IMR-90 (cell line): ENCODE measurements at places on chromosomes 2 and 18. TPM values are rescaled to one million over a fixed set of nuclear protein-coding genes. Genes with fewer than 3 reads are reported as not detected.

- no peak overlapping the region for H3K4me3 ChIP-seq
- no peak overlapping the region for H3K27ac ChIP-seq
- DNase-seq = no peak
Measured at GRCh38 chr2:28322456-28322855, 70.2 kb upstream of the FOSL2 start.

DNA sequence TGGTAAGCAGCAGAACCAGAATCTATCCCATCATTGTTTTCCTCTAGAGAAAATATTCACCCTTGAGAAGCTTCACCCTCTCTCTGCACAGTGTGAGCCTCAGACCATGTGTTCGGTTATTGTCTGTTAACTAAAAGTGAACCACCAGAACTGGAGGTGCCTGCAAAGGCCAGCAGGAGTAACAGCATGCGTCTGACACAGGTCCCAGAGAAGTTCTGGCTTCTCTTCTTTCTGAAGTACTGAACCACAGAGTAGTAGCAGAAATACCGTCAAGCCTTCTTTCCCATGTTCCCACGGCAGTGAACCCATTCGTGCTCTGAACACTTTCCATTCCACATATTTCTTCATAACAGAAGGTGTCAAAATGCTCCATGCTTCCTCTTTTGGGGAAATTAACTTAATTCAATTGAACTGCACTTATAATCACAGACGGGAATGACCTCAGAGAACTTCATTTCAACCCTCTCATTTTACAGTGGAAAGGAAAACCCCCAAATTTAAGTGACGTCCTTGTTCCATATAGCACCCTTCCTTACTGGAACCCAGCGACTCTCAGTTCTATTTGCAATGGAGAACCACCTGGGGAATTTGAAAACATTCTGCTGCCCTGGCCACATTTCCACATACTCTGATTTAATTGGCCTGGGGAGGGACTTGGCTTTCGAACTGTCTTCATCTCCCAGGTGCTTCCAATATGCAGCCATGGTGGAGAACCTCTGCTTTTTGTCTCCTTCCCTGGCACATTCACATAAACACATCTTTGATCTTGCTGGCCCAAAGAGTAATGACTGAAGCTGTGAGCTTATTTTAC lies 519.1 kb downstream of the RNF144A start:
- H3K27me3 ChIP-seq = peaks cover 2% of the 10 kb centered on the region; the same call in 1 of the 2 replicates
- no peak overlapping the region for H3K4me3 ChIP-seq
- no peak overlapping the region for H3K27ac ChIP-seq

DNA sequence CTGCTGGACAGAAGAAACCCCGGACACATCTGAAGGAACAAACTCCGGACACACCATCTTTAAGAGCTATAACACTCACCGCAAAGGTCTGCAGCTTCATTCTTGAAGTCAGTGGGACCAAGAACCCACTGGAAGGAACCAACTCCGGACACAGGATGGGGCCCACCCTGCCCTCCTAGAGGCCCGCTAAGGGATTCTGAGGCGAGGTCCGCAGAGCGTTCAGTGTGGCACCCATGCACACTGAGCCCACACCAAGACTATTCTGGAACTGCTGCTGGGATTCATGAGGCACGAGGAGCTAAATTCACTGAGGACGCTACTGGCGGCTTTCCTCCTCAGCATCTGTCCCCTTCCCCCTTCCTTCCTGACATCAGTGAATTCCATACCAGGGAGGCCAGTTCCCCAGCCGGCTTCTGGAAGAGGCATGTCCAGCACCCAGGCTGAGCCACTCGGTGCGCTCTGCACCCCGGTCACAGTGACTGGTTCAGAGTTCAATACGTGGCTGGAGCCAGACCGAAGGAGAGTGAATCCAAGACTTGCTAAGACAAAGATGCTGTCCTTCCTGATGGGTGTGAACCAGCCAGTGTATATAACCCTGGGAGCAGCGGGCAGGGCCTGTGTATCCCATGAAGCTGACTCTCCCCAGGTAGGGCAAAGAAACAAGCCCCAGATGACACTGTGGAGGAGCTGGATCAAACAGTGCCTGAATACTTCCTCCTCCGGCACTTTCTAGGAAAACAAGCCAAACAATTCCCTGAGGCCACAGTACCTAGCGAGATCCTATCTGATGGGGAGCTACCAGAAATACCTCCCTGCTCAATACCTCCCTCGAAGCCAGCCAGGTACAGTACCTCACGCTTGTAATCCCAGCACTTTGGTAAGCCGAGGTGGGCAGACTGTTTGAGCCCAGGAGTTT lies 11.1 kb downstream of the HDAC4 start:
- H3K4me1 ChIP-seq = peaks cover 9% of the 10 kb centered on the region
- H3K36me3 ChIP-seq = peaks cover 15% of the 10 kb centered on the region

- H3K27ac ChIP-seq = no peak overlapping the region
- no peak for DNase-seq
- no peaks in the 10 kb centered on the region for H3K27me3 ChIP-seq
Measured at GRCh38 chr2:64985447-64985846, 3.8 kb upstream of the SLC1A4 start.

DNA sequence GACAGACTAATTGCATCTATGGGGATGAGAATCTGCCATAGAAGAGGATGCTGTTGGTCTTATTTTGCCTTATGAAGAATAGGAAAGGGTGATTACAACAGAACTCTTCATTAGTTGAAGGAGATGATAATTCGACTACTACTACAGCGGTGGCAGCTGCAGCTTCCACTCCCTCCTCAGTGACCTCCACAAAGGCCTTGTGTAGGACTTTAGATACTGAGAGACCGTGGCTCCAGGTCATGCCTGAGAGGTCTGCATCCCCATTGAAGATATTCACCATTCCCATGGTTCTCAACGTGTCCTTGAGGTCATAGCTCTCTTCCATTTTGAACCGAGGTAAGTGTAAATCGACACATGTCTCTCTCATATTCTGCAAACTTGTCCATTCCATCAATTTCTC lies 6.4 kb downstream of the SERPINB4 start:
- H3K4me1 ChIP-seq = no peaks in the 10 kb centered on the region
- H3K27ac ChIP-seq = no peak overlapping the region
- no peak for DNase-seq
- no peaks in the 10 kb centered on the region for H3K36me3 ChIP-seq
- H3K4me3 ChIP-seq = no peak overlapping the region
- no peaks in the 10 kb centered on the region for H3K27me3 ChIP-seq

GRCh38 chr2:227134591-227134990 lies 29.4 kb downstream of the COL4A4 start:
- H3K27me3 ChIP-seq = peaks cover 32% of the 10 kb centered on the region

GRCh38 chr2:60416221-60417008 lies 137.0 kb downstream of the BCL11A start:
- H3K36me3 ChIP-seq = no peaks in the 10 kb centered on the region
- no peak overlapping the region for H3K4me3 ChIP-seq
- peak; percentile 3 for DNase-seq
- no peak overlapping the region for H3K27ac ChIP-seq

- peaks cover 11% of the 10 kb centered on the region; the same call in 1 of the 2 replicates for H3K4me1 ChIP-seq
- H3K27me3 ChIP-seq = no peaks in the 10 kb centered on the region
- no peak overlapping the region for H3K4me3 ChIP-seq
- peak overlapping the region; percentile 28; the same call in 1 of the 2 replicates for H3K27ac ChIP-seq
- no peaks in the 10 kb centered on the region for H3K36me3 ChIP-seq
Measured at GRCh38 chr2:144358374-144358964, 161.4 kb downstream of the ZEB2 start.

DNA sequence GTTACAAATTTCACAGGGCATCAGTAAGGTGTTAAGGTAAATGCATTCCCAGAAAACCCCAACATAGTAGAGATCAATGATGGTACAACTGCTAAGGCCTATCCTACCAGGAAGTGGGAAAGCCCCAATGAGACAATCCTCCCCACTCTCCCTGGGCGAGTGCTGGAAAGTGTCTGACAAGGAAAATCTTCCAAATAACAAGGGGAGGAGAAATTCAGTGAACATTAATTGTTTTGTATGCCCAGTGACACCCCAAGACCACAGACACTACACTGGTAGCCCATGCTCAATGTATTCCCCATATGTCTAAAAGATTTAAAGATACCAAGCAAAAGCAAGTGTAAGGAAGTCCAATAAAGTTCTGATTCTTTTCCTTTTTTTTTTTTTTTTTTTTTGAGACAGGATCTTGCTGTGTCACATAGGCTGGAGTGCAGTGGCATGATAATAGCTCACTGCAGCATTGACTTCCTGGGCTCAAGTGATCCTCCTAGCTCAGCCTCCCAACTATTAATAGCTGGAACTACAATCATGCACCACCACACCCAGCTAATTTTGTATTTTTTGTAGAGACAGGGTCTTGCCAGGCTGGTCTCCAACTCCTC lies 24.7 kb downstream of the B4GALT6 start:
- no peak overlapping the region for H3K4me3 ChIP-seq
- no peak overlapping the region for H3K27ac ChIP-seq
- H3K27me3 ChIP-seq = no peaks in the 10 kb centered on the region
- no peak for DNase-seq
- H3K4me1 ChIP-seq = no peaks in the 10 kb centered on the region

GRCh38 chr18:48157956-48158355 lies 227.5 kb upstream of the SMAD2 start:
- peaks cover 11% of the 10 kb centered on the region; the same call in 1 of the 2 replicates for H3K27me3 ChIP-seq
- H3K4me1 ChIP-seq = no peaks in the 10 kb centered on the region
- no peak overlapping the region for H3K4me3 ChIP-seq
- DNase-seq = no peak

GRCh38 chr2:101550555-101550954 lies 75.6 kb upstream of the RFX8 start:
- peaks cover 3% of the 10 kb centered on the region for H3K4me1 ChIP-seq
- H3K27me3 ChIP-seq = no peaks in the 10 kb centered on the region

- no peaks in the 10 kb centered on the region for H3K4me1 ChIP-seq
- no peak overlapping the region for H3K27ac ChIP-seq
- DNase-seq = no peak
- H3K36me3 ChIP-seq = no peaks in the 10 kb centered on the region
Measured at GRCh38 chr18:32760391-32760790, 12.4 kb downstream of the KLHL14 start.

DNA sequence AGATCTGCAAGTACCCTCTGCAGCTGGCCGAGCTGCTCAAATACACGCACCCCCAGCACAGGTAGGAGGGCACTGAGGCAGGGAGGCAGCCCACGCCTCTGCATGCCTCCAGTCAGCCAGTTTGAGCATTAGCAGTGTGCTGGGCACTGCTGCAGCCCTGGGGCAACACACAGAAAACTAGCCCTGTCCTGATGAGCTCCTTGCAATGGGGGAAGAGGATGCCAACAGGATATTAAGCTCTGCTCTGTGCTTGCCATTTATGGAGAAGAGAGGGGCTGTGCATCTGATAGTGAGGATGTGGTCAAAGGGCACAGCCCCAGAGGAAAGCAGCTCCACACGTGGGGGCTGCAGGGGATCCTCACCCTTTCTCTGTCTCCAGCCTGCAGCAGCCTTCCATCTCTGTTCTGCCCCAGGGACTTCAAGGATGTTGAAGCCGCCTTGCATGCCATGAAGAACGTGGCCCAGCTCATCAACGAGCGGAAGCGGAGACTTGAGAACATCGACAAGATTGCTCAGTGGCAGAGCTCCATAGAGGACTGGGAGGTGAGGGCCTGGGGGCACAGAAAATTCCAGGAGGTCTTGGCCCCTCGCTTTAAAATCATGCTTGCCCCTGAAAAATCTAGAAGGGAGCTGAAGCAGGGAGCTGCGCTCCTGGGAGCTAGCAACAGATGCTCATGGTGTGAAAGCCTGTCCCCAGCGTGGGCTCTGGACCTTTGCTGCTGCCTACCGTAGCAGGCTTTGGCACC lies 51.7 kb downstream of the FAM168B start:
- peaks cover 13% of the 10 kb centered on the region; the same call in 1 of the 2 replicates for H3K27me3 ChIP-seq
- no peaks in the 10 kb centered on the region for H3K4me1 ChIP-seq
- peaks cover 3% of the 10 kb centered on the region for H3K36me3 ChIP-seq
- no peak overlapping the region for H3K27ac ChIP-seq

- no peaks in the 10 kb centered on the region for H3K27me3 ChIP-seq
- peak; percentile 58 for DNase-seq
- no peak overlapping the region for H3K27ac ChIP-seq
- no peaks in the 10 kb centered on the region for H3K4me1 ChIP-seq
- no peaks in the 10 kb centered on the region for H3K36me3 ChIP-seq
- no peak overlapping the region for H3K4me3 ChIP-seq
Measured at GRCh38 chr18:9673296-9674251, 34.5 kb upstream of the RAB31 start.

- H3K4me1 ChIP-seq = no peaks in the 10 kb centered on the region
- H3K36me3 ChIP-seq = no peaks in the 10 kb centered on the region
- no peak overlapping the region for H3K27ac ChIP-seq
- H3K27me3 ChIP-seq = no peaks in the 10 kb centered on the region
Measured at GRCh38 chr18:61323951-61324350, 9.3 kb upstream of the CDH20 start.

DNA sequence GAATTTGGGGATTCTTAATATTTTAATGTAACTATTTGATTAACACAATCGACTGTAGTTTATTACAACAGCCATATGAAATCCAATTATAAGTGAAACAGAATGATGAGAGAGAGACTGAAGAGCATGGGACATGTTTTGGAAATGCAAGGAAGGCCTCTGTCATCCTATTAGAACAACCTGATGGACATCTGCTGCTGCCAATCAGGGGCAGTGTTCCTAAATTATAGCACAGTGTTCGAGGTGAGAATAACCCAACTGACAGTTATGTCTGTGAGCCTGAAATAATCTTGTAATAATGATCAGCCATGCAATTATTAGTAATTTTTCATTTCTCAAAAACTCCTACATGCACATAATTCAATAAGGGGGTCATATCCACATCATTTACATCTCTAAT lies 73.6 kb downstream of the CCDC141 start:
- DNase-seq = no peak
- no peaks in the 10 kb centered on the region for H3K36me3 ChIP-seq
- no peak overlapping the region for H3K4me3 ChIP-seq
- H3K4me1 ChIP-seq = no peaks in the 10 kb centered on the region
- no peak overlapping the region for H3K27ac ChIP-seq

GRCh38 chr2:111710613-111711012 lies 173.4 kb downstream of the ANAPC1 start:
- no peak overlapping the region for H3K4me3 ChIP-seq
- peaks cover 47% of the 10 kb centered on the region for H3K27me3 ChIP-seq
- H3K36me3 ChIP-seq = no peaks in the 10 kb centered on the region
- H3K4me1 ChIP-seq = peaks cover 2% of the 10 kb centered on the region; the same call in 1 of the 2 replicates
- DNase-seq = no peak
- H3K27ac ChIP-seq = no peak overlapping the region

- no peak overlapping the region for H3K27ac ChIP-seq
- DNase-seq = peak; percentile 1
- no peaks in the 10 kb centered on the region for H3K36me3 ChIP-seq
- no peaks in the 10 kb centered on the region for H3K27me3 ChIP-seq
- H3K4me3 ChIP-seq = no peak overlapping the region
- no peaks in the 10 kb centered on the region for H3K4me1 ChIP-seq
Measured at GRCh38 chr2:230268606-230269243, 43.2 kb downstream of the SP140 start.

- H3K27ac ChIP-seq = no peak overlapping the region
- no peaks in the 10 kb centered on the region for H3K27me3 ChIP-seq
- H3K4me1 ChIP-seq = no peaks in the 10 kb centered on the region
- DNase-seq = no peak
- no peak overlapping the region for H3K4me3 ChIP-seq
Measured at GRCh38 chr2:71215447-71215846, 11.5 kb downstream of the PAIP2B start.

- H3K27me3 ChIP-seq = peaks cover 12% of the 10 kb centered on the region; the same call in 1 of the 2 replicates
- no peak overlapping the region for H3K4me3 ChIP-seq
- DNase-seq = no peak
- H3K27ac ChIP-seq = no peak overlapping the region
Measured at GRCh38 chr2:96156926-96157648, 11.8 kb upstream of the DUSP2 start.

Gene KCNG2
- 0.09 TPM in 1 of 2 replicates, not detected in the other for polyA plus RNA-seq

Gene RFX8
- polyA plus RNA-seq = 3.4 and 5.3 TPM in 2 replicates

Gene PPP1CB
- polyA plus RNA-seq = 20.4 and 37.7 TPM in 2 replicates

Gene HAAO
- polyA plus RNA-seq = 0.05 and 0.09 TPM in 2 replicates

Gene CDCA7
- 17.8 and 18.7 TPM in 2 replicates for polyA plus RNA-seq

Gene DLGAP1
- 0.04 and 0.09 TPM in 2 replicates for polyA plus RNA-seq
